Inflammatory macrophage (primary cell): ENCODE measurements at places on chromosomes 11 and 22.

DNA sequence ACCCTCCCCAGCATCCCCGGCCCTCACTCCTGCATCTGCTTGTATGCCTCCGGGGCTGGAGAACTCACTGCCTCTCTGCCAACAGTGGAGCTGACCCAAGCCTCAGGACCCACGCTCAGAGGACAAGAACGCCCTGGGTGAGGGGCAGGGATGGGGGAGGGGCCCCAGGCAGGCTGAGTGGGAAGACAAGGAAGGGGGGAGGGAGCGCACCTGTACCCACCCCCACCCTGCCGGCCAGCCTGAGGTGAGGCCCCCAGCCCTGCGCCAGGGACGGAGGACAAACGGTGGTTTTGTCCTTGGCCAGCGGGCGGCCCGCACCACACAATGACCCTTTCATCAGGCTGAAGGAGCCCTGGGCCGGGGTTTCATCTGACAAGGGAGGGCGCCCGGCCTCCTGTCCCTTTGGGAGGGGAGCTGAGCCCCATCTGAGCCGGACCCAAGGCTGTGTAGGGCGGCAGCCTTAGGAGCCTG lies 10.0 kb downstream of the WNT7B start:
- no peak for DNase-seq

- no peak for DNase-seq
These were observed 53.3 kb downstream of the RRAS2 start for GRCh38 chr11:14305649-14306048.

GRCh38 chr22:48826546-48826945 lies 1001.1 kb downstream of the BRD1 start:
- no peak for DNase-seq

DNA sequence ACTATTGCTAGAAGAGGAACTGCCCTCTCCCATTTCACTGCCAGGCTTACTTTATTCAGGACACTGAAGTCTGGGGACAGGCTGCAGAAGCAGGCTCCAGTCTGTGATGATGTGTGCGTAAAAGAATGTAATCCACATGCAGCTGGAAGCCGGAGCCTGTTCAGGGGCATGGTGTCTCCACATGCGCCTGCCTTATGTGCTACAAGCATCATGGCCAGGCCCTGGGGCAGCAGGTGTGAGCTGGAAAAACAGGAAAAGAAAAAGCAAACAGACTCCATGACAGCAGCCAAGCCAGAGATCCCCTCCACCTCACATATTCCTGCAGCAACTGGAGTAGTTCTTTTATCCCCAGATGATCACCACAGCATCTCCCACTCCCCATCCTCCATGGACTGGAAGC lies 33.4 kb downstream of the ARFGAP2 start:
- no peak for DNase-seq

DNA sequence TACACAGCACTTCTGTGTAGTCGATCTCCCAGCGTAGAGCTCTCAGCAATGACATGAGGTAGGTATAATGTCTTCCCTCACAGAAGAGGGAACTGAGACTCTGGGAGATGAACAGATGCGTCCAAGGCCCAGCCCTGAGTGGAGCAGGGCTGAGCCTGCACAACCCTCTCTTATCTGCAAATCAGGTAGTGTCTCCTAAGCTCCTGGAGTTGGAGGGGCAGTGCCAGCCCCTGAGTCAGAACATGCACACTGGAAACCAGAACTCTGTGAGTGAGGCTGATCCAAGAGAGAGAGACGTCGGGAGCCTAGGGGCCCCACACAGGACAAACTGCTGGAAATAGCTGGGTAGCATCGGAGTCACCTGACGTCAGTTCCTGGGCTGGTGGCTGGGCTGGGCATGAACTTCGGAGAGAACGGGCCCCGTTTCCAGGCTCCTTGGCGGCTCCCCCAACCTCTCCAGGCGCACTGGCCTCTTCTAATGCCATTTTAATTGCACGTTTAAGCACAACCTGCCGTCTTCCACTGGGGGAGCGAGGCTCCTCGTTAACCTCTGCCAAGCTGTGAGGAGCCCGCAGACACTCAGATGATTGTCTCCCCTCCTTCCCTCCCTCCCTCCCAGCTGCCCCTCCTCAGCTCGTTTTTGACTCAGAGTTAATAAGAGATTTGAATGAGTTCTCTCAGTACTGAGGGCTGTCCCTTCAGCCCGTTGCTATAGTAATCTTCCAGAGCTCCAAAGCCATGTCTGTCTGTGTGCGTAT lies 191.2 kb upstream of the TBCEL start:
- no peak for DNase-seq

- no peak for DNase-seq
These were observed 521.6 kb downstream of the BRD1 start for GRCh38 chr22:49305966-49306631.

DNA sequence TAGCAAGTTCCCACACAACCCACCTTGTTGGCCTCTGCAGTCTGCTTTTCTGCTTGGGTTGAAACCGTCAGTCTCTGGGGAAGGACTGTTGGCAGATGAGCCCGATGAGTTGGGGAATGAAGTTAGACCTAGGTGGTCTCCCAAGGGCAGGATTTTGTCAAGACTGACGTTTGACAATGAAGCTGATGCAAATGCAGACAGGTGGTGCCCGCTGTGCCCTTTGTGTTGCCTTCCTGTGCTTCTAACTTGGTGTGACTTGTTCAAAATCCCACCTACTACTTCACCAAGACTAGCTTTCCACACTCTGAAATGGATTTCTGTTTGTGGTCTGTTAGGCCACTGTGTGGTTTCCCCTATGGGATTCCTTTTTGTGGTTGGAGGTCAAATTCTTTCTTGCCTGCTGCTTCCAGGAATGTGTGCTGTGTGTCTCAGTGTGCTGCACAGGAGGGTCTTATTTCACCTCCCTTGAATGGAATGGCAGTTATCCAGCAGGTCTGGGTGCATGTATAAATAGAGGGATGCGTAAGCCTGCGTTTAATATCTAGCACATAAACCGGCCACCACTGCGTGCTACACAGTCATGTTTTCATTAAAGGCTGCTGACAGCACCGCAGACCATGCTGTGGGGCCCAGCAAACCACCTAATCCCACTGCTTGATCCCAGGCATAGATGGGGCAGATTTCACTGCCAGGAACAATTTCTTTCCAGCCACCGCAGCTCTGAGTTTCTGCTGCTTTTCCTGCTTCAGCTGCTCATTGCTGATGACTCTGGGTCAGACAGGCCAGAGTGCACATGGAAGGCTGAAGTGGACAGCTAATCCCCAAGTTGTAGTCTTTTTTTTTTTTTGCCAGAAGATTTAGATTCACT lies 44.8 kb downstream of the ADAMTS8 start:
- DNase-seq, result no peak

- DNase-seq, result no peak
These were observed 88.8 kb downstream of the PDHX start for GRCh38 chr11:35005141-35005780.

DNA sequence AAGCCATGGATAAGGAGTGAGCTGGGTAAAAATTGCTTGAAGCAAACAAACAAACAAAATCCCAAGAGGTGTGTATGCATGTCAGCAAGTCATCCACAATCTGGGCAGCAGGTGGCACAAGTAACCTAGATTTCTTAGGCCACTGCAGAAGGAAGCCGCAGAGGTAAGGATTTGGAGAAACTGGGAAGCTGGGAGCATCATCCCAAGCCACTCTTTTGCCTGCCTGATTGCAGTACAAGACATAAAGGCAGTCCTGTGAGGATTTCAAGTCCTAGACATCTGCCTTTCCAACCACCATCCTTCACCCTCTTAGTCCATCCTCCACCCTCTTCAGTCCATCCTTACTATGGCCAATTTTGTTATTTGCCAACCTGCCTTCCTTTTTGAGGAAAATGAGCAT lies 67.2 kb upstream of the BMAL1 start:
- DNase-seq, result peak; percentile 64

DNA sequence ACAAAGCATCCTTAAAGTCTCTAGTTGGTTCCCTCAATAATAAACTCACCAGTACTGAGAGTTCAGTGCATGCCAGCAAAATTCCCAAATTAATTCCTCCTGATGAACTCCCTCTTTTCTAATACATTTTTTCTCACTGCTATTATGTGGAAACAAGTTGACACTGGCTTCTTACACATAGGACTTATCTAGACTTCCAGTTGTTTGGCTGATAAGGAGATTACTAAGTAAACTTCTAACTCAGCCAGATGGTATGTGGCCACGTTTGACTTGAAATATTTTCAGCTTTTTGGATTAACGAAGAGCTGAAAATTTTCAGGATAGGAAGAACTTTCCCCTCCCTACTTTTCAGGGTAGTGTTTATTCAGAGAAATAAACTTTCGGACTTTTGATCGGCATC lies 1154.2 kb upstream of the TENM4 start:
- no peak for DNase-seq

DNA sequence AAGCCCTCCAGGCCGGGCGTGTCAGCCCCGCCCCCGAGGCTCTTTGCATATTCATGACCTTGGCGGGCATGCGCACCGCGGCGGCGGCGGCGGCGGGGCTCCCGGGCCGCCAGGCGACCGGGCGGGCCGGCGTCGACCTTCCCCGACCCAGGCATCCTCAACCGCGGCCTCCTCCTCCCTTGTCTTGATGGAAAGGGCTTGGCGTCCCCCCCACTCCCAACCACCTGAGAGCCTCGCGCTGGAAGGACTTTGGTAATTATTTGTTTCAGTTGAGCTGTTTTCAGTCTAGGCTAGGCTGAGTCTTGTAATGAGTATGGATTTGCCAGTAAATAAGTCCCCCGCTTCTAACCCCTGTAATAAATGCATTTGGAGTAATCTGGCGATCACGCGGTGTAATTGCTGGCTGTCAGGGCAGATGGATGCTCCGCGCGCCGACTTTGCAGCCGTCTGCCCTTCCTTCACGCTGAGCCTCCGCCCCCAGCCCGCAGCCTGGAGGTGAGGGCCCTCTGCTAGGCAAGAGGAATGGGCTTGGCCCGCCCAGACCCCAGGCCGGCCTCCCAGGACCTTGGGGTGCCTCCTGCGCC lies 25.2 kb downstream of the FLRT1 start:
- peak; percentile 5 for DNase-seq

DNA sequence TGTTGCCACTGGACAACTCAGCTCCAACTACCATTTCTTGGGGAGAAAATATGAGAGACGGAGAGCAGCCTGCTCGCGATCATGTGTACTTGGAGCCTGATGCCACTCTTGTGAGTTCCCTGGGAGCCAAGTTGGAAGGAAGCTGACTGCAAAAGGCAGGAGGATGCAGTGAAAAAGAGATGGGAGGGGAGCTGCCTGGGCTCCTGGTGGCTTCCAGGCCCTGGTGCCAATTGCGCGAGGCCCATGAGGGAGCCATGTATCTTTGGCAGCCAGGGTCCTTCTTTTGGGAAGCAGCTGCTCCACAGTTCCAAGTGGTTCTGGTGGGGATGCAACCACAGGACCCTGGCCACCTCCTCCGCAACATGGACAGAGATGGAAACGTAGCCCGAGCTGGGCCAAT lies 11.1 kb downstream of the C11orf91 start:
- no peak for DNase-seq

GRCh38 chr22:48695251-48695650 lies 1132.4 kb downstream of the BRD1 start:
- no peak for DNase-seq

DNA sequence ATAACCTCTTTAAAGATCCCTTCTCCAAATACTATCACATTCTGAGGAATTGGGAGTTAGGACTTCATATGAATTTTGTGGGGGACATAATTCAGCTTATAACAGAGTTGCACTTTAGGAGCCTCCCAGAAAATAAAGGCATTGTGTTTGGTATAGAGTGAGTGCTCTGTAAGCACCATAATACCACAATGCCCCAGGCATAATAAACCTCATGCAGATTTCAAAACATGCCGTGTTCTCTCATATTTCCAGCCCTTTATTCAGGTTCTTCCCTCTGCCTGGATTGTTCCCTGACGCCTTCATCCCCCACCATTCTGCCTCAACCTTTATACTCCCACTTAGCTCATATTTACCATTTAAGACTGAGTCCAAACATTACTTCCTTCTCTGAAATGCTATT lies 398.8 kb upstream of the FAT3 start:
- no peak for DNase-seq

DNA sequence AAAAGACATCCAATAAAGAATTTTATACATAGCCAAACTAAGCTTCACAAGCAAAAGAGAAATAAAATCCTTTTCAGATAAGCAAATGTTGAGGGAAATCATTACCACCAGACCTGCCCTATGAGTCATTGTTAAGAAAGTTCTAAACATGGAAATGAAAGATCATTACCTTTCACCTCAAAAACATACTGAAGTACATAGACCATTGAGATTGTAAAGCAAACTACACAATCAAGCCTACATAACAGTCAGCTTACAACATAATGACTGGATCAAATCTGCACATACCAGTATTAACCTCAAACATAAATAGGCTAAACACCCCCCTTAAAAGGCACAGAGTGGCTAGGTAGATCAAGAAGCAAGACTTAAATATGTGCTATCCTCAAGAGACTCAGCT lies 501.0 kb upstream of the LUZP2 start:
- no peak for DNase-seq

DNA sequence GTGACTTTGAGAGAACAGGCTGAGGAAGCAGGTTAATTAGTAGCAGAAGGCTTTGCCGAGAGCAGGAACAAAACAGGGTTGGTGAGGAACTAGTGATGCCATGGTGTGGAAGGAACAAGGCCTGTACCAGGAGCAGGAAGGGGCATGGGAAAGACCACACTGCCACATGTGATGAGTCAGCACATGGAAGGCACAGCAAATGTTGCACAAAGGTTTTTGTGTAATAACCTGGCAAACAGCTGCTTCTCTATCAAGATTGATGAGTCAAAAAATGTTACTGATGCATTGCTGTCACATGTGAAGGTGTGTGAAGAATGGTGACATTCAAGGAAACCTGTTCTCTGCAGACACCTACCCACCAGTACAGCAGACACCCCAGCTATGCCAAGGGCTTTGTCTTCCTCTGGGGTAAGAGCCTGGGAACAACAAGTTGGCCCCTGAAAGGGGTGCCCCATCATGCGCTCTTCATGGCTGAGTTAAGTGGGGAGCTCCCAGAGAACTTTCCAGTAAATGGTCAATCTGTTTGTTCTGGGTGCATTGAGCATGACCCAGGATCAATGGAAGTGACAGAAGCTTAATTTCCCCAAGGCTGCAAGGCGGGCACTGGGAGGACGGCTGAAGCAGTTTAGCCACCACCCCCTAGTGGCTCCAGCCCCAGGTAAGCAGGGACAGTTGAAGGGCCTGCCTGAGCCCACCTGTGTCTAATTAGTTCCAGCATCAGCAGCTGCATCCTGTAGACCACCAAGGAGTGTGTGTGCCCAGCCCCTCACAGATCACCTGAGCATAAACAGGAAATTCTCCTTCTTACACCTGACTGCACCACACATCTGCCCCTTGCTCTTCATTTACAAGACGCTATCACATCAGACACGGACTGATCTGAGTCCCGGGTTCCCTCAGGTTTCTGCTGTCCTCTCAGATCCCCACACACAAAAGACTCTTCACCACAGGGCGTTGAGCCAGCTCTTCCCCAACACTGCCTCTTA lies 47.6 kb downstream of the GGTLC2 start:
- peak; percentile 25 for DNase-seq

- no peak for DNase-seq
These were observed 9.6 kb downstream of the NAGA start for GRCh38 chr22:42061041-42061440.

DNA sequence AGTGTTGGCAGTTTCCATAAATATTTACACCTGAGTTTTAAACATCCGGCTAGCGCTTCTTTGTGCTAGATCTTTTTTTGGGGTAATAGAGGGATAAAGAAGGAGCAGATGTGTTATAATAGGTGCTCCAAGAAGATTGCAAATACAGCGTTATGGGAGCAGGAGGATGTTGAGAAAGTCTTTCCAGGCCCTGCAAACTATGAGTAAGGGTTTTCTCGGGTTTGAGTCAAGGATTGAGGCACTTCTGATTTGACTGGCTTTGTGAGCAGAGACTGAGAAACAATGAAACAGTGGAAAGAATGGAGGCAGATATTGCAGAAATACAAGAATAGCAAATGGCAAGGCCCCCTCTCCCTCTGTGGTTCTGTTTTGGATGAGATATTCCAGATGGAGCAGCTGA lies 155.0 kb upstream of the TIMP3 start:
- no peak for DNase-seq
